ENCODE measurements at places on chromosomes 2 and 18. TPM values are rescaled to one million over a fixed set of nuclear protein-coding genes. Genes with fewer than 3 reads are reported as not detected.

- DNase-seq = no peak
- no peaks in the 10 kb centered on the region for H3K36me3 ChIP-seq
- no peaks in the 10 kb centered on the region for H3K4me1 ChIP-seq
- H3K4me3 ChIP-seq = no peak overlapping the region
- peaks cover 2% of the 10 kb centered on the region for H3K27me3 ChIP-seq
These were observed 162.7 kb upstream of the HDAC4 start for GRCh38 chr2:239563561-239563960.

- H3K4me3 ChIP-seq = no peak overlapping the region
- H3K36me3 ChIP-seq = no peaks in the 10 kb centered on the region
- H3K4me1 ChIP-seq = no peaks in the 10 kb centered on the region
These were observed 419.9 kb downstream of the TGIF1 start for GRCh38 chr18:3869848-3870247.

DNA sequence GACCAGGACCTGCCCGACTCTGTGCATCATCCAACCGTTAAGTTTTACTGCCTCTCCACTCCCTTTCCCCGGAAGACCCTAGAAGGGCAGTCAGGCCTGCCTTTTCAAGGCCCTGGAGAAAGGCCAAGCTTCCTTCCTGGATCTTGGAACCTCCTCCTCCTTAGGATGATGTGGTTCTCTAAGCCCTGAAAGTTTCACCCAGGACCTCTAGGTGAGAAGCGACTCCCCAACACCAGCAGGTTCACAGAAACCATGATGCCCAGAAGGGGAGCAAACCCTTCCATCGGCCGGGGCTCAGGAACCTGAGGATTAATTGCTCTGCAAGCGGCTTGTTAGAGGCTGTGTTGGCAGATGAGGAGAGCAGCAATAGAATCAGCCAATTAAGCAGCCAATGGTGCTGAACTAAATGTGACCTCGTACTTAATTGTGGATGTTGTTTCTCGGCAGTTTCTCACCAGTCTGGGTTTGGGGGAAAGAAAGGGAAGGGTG, 94.2 kb upstream of the FZD7 start:
- no peak overlapping the region for H3K27ac ChIP-seq
- H3K4me3 ChIP-seq = no peak overlapping the region
- H3K27me3 ChIP-seq = peaks cover 4% of the 10 kb centered on the region
- DNase-seq = no peak
- H3K36me3 ChIP-seq = no peaks in the 10 kb centered on the region

GRCh38 chr2:99623613-99624012, 133.8 kb upstream of the REV1 start:
- no peaks in the 10 kb centered on the region for H3K27me3 ChIP-seq
- H3K36me3 ChIP-seq = no peaks in the 10 kb centered on the region
- H3K4me1 ChIP-seq = no peaks in the 10 kb centered on the region
- no peak overlapping the region for H3K27ac ChIP-seq
- no peak for DNase-seq

- DNase-seq = no peak
- H3K4me3 ChIP-seq = no peak overlapping the region
- H3K27me3 ChIP-seq = no peaks in the 10 kb centered on the region
- H3K4me1 ChIP-seq = peaks cover 26% of the 10 kb centered on the region
These were observed 92.3 kb downstream of the STK39 start for GRCh38 chr2:168155046-168155445.

Gene RAX
- total RNA-seq = 0.17 TPM
